NAMALWA (cell line): ENCODE measurements at places on chromosomes 6 and 20.

DNA sequence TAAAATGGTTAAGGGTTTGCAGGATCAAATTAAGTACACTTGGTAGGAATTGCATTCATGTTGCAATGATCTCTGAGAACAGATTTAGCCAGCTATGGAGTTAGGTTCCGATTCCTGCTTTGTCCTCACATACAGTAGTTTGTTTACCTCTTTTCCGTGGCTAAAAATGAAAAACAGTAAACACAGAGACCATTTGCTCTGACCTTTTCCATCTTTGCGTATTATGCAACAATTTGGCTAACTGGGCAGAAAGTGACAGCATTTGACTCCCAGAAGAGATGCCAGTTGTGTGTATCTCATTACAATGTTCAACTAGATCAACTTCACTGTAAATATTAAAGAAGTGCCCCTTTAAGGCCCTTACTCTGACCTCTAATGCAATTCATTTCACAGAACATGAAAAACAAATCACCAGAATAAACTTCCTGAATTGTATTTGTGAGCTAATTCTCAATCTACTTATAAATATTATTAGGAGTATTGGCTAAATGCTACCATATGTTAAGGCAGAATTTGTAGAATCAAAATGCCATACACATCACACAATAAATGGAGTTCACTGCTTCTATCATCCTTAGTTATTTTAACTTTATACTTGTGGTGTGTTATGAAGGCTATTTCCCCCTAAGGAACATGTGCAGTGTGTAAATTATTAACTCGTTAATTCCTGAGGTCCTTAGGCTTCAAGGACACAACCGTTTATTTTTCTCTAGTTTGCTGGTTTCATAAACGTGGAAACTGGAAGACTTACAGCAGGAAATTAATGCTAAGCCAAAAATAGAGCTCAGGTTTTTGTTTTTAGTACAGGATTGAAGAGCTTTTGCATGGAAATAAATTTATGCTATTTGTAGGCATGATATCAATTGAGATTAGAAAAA lies 380.7 kb upstream of the CITED2 start:
- no peak for DNase-seq

GRCh38 chr6:152701081-152701862 lies 3.6 kb downstream of the MYCT1 start:
- DNase-seq, result peak; percentile 7

DNA sequence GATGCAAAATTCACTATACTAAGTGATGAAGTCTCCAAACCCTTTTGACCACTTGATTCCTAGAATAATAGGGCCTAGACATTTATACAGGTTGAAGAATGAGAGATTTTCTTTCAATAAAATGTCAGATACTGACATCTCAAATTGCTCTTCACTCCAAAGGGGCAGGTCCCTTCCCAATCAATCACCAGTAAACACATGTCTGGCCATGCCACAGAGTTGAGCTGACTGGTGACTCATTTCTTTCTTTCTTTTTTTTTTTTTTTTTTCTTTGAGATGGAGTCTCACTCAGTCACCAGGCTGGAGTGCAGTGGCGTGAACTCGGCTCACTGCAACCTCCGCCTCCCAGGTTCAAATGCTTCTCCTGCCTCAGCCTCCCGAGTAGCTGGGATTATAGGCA lies 388.6 kb upstream of the BTBD3 start:
- no peak for DNase-seq

- DNase-seq, result no peak
Observed at GRCh38 chr6:73418081-73418741, 23.6 kb downstream of the DDX43 start.

DNA sequence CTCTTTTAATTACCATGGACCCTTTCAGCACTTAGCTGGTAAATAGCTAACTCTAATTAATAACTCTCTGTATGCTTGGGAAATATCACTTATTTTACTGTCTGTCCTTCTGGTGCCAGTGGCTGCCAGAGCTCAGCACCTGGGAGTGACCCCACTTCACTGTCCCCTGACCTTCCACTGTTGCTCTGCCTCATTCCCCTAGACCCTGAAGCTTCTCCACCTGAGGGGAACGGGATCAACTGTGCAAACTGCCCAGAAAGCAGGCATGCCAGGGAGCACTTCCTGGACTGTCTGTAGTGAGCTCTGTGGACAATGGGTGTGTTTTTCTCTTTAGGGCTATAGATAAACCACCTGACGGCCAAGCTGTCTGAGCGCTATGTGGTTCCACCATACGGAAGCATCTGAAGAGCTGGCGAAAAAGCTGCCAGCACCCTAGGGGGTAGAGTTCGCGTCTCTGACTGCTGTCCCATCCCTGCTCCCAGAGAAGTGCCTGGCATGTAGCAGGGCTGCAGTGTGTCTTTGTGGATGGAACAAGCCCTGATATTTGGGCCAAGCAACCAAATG lies 106.3 kb upstream of the FOXA2 start:
- no peak for DNase-seq

GRCh38 chr6:1382883-1383728 lies 6.3 kb upstream of the FOXF2 start:
- DNase-seq, result no peak

- peak; percentile 76 for DNase-seq
Observed at GRCh38 chr6:27251112-27251605, 3.7 kb downstream of the PRSS16 start.

DNA sequence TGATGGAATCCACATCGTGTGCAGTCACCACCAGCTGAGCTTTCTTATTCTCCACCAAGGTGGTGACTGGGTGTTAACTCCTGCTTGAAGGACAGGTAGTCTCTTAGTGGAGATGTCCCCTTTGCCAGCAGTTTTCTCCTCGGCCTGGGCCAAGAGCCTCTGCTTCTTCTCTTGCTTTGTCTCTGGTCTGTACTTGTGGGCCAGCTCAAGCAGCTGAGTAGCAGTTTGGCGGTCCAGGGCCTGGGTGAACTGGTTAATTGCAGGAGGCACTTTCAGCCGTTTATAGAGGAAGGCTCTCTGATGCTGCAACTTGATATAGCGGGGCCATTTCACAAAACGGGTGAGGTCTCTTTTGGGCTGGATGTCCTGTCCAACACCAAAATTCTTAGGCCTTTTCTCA lies 76.0 kb upstream of the NNAT start:
- DNase-seq, result no peak

DNA sequence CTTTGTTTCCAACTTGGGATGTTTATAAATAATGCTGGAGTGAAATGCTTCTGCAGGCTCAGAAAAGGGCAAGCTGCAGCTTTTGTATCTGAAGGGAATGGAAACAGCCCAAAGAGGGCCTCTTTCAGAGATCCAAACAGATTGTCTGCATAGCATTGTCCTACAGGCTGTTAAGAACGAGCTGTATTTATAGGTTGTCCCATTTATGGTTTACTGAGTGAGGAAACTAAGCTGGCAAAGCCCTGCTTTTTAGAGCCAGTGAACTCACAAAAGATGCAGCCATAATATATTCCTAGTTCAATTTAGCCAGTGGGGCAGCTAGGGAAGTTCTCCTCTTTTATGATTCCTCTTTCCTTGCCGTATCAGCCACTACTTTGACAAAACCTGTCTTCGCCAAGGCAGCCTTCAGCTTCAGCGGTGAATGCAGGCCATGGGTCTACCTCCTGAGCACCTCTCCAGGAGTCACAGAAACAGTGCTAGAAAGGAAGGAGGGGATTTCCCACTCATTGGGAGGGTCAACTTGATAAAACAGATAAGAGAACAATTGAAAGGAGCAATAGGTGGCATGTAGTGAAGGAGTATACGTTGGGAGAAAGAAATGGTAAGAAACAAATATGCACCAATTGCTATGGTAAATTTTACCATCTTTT lies 15.0 kb downstream of the KIAA0319 start:
- no peak for DNase-seq

GRCh38 chr20:36541227-36541767 lies at the start of gene MYL9:
MYL9 (plus strand) TSS chr20:36541519; CDS start chr20:36544885, 3,366 bp downstream.
- no peak for DNase-seq

GRCh38 chr20:3674447-3674846 lies 7.4 kb downstream of the ADAM33 start:
- DNase-seq, result no peak

- no peak for DNase-seq
Observed at GRCh38 chr6:11011787-11012234, 32.3 kb downstream of the ELOVL2 start.

DNA sequence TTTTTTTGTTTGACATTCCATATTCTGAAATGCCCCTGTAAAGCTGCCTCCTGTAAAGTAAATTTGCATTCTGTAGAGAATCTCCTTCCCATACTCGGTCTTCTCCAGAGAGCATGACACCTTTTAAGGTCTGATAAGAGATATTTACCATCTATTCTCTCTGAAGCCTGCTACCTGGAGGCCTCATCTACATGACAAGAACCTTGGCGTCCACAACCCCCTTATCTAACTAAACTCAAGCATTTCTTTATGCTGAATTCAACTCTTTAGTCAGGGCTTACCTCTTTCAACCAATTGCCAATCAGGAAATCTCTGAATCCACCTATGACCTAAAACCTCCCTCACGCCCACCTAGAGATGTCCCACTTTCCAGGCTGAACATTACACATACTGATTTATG lies 51.6 kb downstream of the FAM184A start:
- DNase-seq, result no peak

GRCh38 chr6:157667211-157668008 lies 155.6 kb upstream of the SNX9 start:
- DNase-seq, result peak; percentile 84

- DNase-seq, result no peak
Observed at GRCh38 chr6:17482711-17483110, 89.3 kb downstream of the CAP2 start.

- no peak for DNase-seq
Observed at GRCh38 chr6:25694366-25694765, 42.4 kb downstream of the SCGN start.

DNA sequence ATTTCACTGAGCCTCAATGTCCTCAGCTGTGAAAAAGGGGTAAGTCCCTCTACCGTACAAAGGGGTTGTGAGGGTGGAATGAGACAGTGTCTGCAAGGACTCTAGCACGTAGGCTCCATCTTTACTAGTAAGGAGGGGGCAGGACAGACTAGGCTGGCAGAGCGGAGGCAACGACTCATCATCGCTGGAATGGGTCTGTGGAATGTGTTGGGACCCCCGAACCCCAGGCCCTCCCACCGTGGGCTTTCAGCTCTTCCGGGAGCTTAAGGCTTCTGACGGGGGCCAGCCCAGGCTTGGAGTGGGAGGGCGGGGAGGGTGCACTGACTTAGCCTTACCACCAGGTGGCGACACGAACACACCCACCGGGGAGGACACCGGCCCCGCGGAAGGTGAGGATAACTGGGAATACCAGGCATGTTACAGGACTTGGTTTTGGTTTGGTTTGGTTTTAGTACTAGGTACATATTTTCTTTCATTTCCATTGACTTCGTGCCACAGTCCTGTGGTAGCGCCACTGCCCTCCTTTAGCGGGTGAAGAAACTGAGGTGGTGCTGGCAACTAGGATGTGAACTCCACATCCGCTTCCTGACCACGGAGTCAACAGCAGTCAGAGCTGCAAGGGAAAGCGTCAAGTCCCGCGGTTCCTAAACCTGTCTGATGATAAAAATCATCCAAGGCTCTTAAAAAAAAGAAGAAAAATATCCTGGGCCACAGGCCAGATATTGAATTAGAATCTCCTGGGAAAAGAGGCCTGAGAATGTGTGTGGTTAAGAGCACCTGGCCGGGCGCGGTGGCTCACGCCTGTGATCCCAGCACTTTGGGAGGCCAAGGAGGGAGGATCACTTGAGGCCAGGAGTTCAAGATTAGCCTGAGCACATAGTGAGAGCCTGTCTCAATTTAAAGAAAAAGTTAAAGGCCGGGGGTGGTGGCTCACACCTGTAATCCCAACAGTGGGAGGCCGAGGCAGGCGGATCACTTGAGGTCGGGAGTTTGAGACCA lies 10.3 kb upstream of the TULP1 start:
- peak; percentile 72 for DNase-seq

DNA sequence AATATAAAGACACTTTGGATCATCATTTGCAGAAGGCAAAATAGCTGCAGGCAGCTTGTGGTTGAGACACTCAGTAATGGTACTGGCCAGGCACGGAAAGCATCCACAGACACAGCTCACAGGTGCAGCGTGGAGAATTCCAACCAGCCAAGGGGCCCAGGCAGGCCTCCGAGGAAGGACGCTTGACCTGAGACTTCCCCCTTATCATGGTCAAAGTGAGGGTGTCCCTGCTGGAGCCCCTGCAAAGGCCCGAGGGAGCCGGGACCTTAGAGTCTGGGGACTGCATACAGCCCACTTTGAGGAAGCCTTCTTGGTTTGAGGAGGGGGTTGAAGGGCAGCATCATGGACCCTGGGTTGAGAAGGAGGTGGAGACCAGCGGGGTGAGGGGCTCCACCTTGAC lies 15.1 kb upstream of the MYT1 start:
- no peak for DNase-seq

DNA sequence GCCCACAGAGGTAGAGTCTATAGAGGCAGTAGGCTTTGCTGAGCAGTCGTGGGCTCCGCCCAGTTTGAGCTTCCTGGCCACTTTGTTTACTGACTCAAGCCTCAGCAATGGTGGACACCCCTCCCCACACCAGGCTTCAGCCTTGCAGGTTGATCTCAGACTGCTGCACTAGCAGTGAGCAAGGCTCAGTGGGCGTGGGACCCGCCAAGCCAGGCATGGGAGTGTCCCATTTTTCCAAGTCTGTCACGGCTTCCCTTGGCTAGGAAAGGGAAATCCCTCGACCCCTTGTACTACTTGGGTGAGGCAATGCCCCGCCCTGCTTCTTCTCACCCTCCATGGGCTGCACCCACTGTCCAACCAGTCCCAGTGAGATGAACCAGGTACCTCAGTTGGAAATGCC lies 135.3 kb upstream of the NT5E start:
- no peak for DNase-seq

- DNase-seq, result no peak
Observed at GRCh38 chr6:7502743-7503142, 38.7 kb upstream of the DSP start.

DNA sequence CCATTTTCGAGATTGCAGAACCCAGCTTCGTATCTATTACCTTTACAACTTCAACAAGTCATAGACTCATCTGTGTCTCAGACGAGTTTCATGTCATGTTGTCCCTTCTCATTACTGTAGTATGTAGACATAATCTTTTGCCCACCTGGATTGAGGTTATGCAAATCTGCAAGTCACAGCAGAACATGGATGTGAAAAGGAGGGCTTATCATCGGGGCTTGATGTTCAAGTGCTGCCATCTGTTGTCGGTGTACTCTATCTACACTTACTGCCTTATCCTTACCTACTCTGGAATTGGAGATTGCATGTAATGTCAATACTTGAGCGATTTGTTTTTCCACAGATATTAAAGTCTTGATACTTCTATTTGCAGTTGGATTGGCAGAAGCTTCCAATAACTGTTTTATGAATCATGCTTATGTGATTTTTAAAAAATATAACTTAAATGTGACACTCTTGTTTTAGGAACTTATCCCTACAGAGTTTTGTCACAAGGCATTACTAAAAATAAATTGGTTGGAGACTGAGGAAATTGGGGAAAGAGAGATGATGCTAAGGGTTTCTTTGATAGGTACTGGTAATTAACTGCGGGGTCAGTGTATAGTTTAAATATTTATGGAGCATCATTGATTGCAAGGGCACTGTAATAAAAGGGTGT lies 3.0 kb upstream of the GOPC start:
- peak; percentile 87 for DNase-seq

- DNase-seq, result no peak
Observed at GRCh38 chr20:23331450-23332350, 18.9 kb upstream of the NXT1 start.

- DNase-seq, result no peak
Observed at GRCh38 chr6:144395014-144395413, 109.9 kb downstream of the UTRN start.

GRCh38 chr6:21745543-21746337 lies 152.2 kb downstream of the SOX4 start:
- no peak for DNase-seq
